GM12878 (cell line): ENCODE measurements at places on chromosomes 3 and 15.

GRCh38 chr3:169529013-169529412 is 134.5 kb downstream of the MECOM start:
- DNase-seq = no peak

DNA sequence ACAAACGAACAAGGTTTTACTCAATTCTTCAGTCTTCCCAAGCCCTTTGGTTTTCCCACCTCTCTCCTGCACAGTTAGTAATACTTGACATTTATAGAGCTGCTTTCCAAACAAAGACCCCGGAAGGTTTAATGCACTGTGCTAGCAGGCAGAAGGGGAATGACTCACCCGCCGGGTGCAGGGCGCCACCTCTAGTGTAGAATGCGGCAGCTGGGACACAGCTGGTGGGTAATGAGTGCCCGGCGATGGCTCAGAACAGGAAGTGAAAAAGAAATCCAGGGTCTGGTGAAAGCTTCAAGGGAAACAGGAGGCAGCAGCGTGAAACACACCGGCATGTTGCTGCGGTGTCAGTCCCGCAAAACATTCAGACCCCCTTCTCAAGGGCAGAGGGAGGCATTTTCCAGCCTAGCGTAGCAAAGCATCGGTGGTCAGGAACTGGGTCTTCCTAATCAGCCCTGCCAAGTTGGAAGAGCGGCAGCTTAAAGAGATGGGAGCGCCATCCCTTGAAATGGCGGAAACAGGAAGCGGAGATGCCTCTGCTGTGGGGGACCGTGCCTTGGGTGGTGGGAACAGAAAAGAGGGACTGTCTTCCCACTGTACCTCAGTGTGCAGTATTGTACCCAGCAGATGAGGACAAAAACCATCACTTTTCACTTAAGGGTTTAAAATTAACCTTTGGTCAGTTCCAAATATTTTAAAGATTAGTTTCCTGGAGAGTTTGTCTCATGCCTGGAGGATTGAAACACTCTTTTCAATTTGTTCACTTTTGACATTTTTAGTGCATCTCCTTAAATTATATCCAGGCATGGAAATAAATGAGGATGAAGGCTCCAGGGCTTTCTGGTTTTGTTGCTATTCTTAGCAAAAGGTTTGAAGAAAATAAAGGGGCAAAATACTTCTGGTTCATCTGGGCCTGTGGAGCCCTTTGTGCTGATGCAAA is 160.7 kb upstream of the MCTP2 start:
- no peak for DNase-seq

- no peak for DNase-seq
Observed at GRCh38 chr3:189720736-189721417, 89.7 kb downstream of the TP63 start.

DNA sequence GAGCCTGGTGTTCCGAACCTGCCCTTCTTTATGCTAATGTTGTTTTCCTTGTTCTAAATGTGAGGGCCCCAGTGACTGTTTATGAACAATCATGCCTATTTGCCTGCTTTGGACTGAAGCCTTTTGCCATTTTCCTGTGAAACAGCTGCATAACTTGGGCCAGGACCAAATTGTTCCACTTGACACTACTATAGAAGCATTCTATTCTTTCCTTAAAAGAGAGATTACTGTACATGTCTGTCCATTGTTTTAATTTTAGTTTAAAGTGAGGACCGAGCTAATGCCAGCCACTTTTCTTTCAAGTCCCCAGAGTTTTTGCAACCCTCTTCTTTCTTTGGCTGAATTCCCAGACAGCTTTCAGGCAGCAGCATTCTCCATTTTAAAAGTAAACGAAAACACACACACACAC is 980.3 kb downstream of the CADM2 start:
- DNase-seq = no peak

DNA sequence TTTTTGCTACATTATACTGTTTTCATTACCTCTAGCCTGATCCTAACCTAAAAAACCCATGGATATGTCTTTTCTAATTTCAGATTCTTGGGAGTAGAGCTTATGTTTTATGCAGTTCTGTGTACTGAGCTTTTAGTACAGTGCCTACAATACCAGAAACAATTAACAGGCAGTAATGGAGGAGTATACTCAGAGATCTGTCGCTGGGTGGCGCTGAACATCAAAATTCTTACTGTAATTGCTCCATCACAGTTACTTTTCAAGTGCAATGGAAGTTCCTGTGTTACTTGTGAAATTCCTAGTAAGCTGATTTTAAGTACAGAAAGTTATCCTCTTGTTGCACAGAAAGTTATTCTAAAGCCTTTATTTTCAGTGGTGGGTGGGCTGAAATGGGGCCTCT is 66.9 kb downstream of the RNF13 start:
- DNase-seq = no peak

DNA sequence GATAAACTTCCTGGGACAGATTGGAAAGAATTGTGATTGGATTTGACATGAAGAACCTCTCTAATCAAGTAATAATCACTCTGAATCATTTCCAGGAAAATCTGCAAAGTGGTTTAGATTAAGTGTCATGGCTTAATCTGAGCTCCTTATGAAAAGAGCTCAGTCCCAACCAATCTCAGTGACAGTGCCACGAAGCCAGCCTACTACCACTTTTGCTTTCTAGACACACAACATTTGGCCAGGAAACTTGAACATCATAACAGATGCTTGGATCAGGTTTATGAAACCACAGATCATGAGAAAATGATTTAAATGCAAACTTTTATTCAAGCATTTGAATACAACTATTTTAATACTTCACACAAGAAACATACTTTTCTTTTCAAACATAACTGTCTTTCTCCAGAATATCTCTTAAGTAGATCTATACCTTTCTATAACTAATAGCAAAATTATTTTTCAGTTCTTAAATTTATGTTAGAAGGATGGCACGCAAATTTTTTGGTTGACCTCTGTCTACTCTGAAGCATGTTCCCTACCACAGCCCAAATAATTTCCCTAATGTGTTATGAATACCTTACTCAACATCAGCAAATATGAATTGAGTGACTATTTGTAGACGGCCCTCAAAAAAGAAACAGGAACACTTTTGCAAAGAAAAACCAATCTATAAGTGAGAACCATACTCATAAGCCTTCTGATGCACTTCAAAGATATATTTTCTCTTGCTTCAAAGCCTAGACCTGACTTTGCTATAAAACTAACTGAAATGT is 495.0 kb upstream of the ZNF385D start:
- no peak for DNase-seq
